ENCODE measurements at places on chromosomes 5 and 9. TPM values are rescaled to one million over a fixed set of nuclear protein-coding genes. Genes with fewer than 3 reads are reported as not detected.

- peak; percentile 83 for DNase-seq
Observed at GRCh38 chr9:26324786-26325443, 567.7 kb downstream of the CAAP1 start.

DNA sequence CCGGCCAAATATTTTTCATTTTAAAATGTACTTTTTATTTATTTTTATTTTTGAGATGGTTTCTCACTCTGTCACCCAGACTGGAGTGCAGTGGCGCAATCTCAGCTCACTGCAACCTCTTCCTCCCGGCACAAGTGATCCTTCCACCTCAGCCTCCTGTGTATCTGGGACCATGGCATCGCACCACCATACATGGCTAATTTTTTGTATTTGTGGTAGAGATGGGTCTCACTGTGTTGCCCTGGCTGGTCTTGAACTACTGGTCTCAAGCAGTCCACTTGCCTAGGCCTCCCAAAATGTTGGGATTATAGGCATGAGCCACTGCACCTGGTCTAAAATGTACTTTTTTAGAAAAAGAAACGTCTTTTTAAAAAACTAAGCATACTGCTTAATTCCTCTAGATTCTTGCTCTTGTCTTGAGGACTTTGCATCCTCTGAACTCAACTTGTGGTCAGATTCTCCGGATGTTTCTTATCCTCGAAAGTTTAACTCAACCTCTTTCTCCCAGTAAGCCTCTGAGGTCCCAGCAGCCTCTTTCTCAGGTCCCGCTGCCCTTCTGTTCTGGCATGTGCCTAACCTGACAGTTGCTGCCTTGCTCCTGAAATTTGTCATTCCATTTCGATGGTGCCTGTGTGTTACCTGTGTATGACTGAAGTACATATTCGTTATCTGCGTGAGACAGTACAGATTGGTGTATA, 63.0 kb downstream of the TRIO start:
- DNase-seq = no peak

Gene SHC3
- 1.5 TPM for total RNA-seq

Gene SPOCK1
- 15.7 TPM for total RNA-seq

Gene TMC1
- total RNA-seq = 0.25 TPM

DNA sequence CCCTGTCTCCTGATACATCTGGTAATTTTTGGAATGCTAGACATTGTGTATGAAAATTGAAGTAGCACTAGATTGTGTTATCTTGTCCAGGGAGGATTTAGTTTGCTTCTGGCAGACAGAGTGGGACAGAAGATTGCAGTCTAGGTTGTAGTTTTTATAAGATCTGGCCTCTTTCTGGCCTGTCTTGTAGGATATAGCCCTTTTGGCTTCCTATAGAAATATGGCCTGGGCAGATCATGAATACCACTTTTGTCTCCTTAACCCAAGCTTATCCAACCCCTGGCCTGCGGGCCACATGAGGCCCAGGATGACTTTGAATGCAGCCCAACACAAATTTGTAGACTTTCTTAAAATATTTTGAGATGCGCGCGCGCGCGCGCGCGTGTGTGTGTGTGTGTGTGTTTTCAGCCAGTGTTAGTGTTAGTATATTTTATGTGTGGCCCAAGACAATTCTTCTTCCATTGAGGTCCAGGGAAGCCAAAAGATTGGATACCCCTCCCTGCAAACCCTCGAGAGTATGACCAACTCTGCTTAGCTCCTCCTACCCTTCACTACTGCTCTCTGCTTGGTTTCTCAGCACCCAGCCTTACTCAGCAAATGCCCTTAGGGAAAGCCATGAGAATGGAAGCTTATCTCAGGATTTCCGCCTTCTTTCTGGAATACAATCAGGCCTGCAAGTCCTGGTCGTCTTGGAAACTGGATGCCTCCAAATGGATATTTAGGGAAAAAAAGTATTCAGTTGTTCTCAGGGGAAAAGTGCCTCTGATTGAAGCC, 26.5 kb downstream of the ANKRD33B start:
- no peak for DNase-seq

DNA sequence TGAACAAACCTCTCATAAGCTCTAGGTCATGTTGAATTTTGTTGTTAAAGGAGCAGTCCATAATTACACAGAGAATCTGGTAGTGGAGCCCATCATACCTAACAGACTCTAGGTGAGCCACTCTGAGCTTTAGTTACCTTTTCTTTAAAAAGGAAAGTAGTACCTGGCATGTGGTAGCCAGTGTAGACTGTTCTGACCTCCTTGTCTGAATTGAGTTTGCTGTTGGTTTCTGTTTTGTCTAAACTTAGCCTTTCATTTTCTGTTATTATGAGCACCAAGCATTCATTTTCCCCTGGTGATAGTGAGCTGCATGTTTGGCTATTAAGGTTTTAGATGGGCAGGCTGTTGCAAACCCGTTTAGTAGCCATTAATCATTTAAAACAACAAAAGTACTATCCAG, 112.2 kb downstream of the MAST4 start:
- no peak for DNase-seq

GRCh38 chr5:57450991-57451876, 31.4 kb downstream of the ACTBL2 start:
- DNase-seq = no peak

DNA sequence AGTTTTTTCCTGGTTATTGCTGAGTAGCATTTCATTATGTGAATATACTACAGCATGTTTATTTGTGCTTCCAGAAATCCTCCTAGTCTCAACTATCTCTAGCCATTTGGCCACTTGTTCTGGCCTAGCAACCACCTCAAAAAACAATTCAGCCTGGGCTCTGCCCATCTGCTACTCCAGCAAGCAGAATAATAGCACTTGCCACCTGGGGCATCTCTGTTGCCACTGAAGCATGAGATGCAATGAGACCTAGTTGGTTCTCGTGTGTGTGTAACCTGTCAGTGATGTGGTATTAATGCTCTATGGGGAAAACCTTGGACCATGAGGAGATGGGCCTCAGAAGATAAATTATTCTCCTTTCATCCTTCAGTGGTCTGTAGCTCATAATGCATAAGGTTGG, 129.5 kb downstream of the RNF180 start:
- peak; percentile 7 for DNase-seq

DNA sequence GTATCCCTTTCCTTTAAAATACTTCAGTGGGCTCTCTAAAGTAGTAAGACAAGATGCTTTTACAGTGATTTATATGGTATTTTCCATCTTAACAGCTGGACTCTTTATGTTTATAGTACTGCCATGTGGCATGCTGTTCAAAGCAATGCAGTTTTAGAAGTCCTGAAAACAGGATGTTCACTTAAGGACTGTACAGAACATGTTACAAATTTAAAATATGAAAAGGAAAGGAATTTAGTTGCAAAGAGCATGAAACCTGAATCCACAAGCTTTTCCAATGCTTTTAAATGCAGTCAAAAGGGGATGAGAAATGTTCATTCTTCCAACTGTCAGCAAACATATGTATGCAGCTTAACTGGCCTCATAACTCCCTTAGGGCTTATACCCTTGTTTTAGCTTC, 580.2 kb downstream of the EFNA5 start:
- DNase-seq = peak; percentile 54

DNA sequence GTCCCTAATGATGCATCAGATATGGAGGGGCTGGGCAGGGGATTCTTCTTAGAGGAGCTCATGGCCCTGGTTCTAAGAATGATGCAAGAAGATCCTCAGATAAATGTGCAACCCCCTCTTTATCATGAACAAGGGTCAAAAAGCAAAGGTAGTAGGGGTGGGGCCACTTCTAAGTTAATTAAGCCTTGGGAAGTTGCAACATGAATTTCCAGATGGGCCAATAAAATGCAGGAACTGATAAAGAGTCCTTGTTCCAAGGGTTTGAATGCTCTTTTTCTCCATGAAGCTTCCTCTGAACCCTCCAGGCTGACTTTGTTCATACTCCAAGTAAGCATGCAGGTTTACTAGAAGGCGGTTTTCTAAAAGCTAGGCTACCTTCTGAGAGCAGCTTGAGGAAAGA, 25.6 kb downstream of the PCA3 start:
- no peak for DNase-seq

Gene SOWAHA
- total RNA-seq = 4.1 TPM

Gene AK1
- total RNA-seq = 77.9 TPM

DNA sequence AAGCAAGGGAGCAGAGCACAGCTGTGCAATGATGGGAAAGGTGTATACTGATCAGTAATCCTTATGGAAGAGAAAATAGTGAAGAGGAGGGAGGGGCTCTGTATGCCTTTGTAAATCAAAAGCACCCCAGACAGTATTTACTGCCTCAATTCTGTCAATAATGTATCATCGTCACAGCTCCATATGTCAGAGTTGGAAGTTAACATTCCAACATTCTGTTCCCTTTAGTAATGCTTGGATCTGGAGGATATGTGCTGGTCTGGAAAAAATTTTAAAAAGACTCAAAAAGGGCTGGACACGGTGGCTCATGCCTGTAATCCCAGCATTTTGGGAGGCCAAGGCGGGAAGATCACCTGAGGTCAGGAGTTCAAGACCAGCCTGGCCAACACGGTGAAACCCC, 310.4 kb downstream of the ACTL7B start:
- DNase-seq = no peak

DNA sequence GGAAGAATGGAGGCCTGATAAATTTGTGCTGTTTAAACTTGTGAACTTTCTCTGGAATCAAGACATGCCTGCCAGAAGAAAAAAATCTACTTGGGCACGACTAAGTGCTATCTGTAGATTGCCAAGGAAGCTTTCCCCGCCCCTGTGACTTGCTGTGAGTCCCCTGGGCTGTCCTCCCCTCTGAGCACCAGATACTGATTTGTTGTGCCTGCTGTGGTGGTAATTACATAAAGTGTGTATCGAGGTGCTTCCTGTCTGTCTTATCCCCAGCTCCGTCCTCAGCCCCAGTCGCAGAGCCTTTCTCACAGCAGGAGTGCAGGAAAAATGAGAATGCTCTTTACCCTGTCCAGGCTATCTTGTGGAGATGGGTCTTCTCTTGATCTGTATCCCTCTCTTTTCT, 53.9 kb downstream of the TRIO start:
- no peak for DNase-seq

DNA sequence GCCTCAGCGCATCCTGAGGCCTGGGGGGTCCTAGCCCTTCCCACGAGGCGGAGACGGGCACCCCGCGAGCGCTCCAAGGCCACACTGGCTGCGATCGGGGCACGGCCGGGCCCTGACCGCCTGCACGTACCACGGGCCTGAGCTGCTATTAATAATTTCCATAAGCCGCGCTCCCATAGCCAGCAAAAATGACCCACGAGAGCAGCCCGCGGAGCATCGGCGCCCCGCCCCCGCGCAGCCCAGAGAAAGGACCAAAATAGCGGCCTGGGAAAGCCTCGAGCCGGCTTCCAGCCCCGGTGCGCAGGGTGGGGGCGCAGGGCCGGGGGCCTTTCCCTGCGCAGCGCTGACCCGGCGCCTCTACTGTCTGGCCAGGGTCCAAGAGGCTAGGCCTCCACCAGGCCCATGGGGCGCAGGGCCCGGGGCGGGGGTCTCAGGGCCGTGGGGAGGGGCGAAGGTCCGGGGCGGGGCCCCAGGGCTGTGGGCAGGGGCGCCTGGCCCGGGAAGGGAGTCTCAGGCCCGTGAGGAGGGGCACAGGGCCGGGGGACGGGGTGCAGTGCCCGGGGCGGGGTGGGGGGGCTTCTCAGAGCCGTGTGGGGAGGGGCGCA, 54.4 kb downstream of the EXD3 start:
- no peak for DNase-seq

Gene TAS2R1
- not detected for total RNA-seq

DNA sequence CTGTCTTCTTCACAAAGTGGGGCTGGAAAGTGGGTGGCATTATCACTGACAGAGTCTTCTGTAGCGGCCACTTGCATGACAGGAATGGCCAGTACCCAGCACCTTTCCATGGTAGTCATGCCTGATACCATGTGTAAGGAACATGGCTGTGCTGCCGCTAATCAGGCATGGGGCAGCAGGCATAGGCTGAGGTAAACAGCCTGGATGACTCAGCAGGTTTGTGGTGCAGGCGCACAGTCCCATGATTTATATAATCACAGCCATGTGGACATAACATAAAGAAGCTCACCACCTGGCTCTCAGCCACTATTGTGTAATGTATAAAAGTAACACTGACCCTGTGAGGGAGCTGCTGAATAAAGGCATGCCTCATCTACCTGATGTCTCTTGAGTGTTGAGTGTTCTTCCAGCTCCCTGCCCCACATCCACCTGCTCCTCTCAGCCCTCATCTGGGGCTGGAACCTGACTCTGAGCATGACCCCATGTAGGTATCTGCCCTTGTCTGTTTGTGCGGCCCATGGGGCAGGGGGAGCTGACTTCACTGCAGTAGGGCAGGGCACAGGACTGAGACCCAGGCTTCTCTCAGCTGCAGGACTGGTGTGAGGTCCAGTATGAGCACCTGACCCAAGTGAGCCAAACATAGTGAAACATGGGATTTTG, 13.2 kb upstream of the ICE1 start:
- no peak for DNase-seq

DNA sequence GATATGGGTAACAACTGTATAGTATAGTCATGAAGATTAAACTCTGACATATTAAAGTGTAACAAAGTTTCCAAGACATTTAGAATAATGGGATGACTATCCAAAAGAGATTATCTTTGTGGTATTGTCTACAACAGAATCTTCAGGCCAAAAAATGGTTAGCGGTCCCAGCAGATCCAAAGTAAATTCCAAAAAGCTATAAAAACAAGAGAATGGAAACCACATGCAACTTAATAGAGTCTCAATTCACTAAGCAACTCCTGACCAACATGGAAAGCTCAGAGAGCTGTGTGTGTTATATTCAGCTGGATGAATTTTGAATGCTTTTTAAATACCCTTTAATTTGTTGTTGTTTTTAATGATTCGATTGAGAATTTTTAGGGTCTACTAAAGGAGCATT, 688.2 kb downstream of the CETN3 start:
- no peak for DNase-seq

DNA sequence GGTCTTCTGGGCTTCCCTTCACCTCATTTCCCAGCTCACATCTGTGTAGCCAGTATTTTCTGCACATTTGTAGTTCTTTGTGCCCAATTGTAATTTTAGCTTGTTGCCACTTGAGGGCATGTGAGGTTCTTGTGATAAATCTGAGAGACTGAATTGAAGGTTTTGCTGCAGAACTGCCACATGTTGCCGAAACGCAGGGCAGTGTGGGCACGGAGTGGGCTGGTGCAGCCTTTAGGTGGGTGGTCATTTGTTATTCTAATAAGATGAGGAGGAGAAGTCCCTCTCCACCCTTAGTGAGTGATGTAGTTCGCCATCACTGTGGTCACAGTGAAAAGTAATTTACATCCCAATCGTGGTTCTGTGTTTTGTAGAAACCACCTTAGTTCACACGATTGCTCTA, 21.2 kb downstream of the OTULIN start:
- DNase-seq = peak; percentile 73

DNA sequence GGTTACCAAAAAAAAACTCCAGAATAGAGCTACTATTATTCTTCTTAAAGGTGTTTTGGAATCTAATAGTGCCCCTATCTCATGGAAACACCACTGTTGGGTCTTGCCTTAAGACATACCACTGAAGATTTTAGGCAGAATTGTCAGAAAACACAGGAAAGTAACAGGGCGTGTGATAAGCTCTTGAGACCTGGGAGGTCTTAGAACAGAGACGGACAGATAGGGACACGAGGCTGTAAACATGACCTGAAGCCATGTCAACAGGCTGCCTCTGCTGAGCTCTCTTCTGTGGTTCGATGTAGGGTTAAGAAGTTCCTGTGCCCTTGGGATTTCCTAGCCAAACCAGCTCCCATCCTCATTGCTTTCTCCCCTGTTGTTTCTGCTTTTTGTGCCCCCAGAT, 69.3 kb downstream of the CTSL start:
- no peak for DNase-seq
